ENCODE measurements at places on chromosomes 13 and 19.
A peak's percentile ranks its signal among the peaks of the same experiment; 100 is the strongest.

GRCh38 chr13:100381595-100382224 lies 206.9 kb downstream of the GGACT start:
- no peak for DNase-seq

- no peak for DNase-seq
Measured at GRCh38 chr19:40231057-40231456, 4.6 kb upstream of the CCNP start.

DNA sequence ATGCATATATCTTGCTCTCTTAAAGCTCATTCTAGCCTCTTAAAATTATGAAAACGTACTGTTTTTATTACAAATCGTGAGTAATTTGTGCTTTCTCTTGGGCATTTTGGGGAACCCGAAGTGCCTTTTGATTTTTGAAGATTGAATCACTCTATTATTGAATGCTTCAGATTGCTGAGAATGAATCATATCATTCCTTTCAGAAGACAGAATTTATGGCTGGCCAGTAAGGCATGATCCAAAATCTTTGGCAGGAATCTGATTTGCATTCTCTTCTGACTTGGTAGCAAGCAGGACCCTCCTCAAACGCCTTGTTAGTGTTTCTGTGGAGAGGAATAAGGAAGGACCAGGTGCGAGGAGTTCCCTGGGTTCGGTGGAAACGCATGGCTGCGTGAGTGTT lies 49.5 kb downstream of the STARD13 start:
- no peak for DNase-seq

GRCh38 chr13:67238277-67238859 lies 8.2 kb upstream of the PCDH9 start:
- DNase-seq = peak; percentile 7

- DNase-seq = no peak
Measured at GRCh38 chr19:20472854-20473253, 92.7 kb downstream of the ZNF737 start.

GRCh38 chr19:18091217-18091608 lies 4.5 kb upstream of the IL12RB1 start:
- DNase-seq = no peak

DNA sequence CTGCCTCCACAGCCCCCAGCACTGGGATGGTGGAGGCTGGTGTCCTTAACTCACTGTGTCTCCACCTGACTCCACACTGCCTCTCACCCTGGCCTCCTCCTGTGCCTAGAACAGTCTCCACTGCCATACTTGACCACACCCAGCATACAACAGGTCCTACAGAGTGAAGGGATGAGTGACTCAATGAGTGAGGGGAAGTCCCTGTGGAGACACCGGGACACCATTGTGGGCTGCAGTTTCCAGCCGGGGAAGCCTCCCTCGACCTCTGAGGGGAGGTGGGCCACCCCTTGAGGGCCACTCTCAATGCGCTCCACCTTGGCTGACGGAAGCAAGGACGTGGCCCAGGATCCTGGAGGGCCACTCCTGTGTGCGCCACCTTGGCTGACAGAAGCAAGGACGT lies 2.8 kb upstream of the ZNF135 start:
- no peak for DNase-seq
